ENCODE measurements at places on chromosomes 1 and 21. TPM values are rescaled to one million over a fixed set of nuclear protein-coding genes. Genes with fewer than 3 reads are reported as not detected.

TEKT2 gene
- 2.9 TPM for total RNA-seq

MARK1 gene
- total RNA-seq, result 33.5 TPM

SERTAD4 gene
- total RNA-seq, result 5.7 TPM

DNA sequence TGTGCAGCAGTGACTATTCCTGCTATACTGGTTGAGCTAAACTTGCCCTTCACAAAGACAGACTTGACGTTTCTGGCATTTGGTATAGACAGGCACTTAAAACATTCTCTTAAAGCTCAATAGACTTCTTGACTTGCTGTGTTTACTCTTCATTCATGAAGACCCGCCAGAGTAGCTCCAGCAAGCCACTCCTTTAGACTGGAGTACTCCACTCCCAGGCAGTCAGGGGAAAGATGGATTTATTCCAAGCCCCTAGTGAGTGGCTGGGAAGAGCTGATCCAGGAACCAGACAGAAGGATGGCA is 70.7 kb downstream of the EVA1C start:
- DNase-seq, result no peak

DNA sequence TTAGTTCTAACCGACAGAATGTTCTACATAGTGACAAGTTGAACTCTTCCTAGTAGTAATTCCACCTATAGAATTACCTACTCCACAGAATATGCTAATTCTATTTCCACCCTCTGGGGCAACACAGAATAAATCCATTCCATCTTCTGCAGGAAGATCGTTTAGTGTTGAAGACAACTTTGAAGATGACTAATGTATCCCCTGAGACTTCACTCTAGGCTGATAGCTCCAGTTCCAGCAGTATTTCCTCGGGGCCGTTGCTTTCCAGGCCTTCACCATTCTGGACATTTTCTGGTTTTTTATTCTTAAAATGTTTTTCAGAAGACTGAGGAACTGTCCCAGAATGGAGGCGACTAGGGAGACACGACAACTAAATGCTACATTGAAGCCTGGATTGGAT is 61.0 kb upstream of the CSF1 start:
- no peak for DNase-seq

- no peak for DNase-seq
Observed at GRCh38 chr1:48228156-48228555, 5.6 kb downstream of the SLC5A9 start.

DNA sequence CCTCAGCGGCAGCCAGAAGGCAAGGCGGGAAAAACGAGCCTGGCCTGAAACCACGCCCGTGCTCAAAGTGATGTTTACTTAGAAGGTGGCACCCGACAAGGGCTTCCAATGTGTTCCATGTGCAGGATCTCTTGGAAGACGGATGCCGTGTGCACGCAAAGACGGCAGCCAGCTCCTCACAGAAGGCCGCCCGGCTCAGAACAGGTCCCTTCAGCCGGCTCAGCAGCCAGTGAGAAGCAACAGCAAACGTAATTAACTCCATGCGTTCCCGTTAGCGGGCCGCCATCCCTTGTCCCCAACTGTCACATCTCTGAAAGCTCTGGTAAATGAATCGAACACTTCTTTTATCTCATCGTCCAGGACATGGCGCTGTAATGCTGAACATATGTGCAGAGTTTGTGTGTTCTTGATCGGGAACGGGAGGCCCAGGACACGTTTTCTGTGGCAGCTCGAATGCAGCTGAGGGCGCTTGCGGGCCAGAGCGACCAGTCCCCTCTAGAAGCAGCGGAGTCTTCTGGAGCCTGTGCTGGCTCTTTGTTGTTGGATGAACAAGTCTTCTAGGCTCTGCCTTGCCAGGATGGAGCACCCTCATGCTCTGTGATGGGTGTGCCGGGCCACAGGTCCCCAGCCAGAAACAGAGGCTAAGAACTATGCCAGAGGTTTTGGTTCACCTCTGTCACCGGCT is 94.6 kb upstream of the ARHGEF16 start:
- DNase-seq, result no peak

- no peak for DNase-seq
Observed at GRCh38 chr1:153546371-153546770, 765 bp upstream of the S100A4 start.

- no peak for DNase-seq
Observed at GRCh38 chr1:32933742-32934322, 30.8 kb downstream of the RNF19B start.

DNA sequence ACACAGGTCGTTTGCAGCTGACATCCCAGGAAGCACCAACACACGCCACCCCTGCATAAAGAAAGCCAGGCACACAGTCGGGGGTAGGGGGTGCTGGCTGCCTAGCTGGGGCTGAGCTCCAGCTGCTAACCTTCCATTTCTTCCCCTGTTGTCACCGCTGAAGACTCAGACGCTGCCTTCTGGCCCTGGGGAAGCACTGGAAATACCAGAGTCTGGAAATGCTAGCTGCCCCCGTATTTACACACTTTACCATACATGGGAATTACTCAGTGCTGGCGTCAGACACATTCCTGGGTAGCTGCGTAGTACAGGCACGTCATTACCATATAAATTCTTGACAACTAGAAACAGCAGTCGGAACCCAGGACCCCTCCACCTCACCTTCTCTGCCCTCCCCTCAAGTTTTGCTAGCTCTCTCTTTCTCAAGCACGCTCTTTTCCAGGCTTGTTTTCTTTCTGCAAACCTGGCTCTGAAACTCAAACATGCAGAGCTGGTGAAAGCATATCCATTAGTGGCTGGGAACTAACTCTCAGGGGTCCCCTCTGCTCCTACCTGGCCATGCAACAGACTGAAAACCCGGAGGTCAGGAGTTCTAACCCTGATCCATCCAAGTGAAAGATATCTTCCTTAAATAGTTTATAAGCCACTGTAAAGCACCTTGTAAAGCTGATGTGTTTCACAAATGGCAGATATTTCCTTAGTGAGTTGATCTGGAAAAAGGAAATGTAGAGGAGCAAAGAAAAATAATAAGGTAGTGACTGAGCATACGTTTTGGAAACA is 3.3 kb downstream of the CSRP1 start:
- DNase-seq, result no peak

- no peak for DNase-seq
Observed at GRCh38 chr1:37509181-37509580, 5.4 kb downstream of the MEAF6 start.
